Activated CD4-positive, alpha-beta T cell treated with anti-CD3 and anti-CD28 coated beads, Interleukin-2, amount 10 ng/mL, durations not matched to agents 24 days and 14 days (primary cell): ENCODE measurements at places on chromosomes 12 and 14.

DNA sequence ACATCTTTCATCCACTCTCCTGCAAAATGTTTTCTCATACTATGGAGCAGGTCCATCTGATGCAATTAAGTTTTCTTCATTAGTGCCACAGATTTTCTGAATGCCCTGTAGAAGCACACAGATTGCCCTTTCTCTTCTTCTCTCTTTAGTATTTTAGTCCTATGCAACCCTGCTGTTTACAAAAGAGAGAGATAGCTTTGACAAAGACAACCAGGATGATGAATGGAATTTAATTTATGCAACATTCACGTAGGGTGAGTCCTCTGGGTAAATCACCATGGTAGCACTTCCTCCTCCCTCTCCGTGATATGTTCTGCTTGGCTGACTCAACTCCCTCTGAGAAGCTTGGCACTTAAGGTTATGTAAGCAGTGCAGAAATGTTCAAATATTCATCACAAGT lies 400.9 kb upstream of the PDE3A start:
- no peak for DNase-seq

GRCh38 chr14:81555684-81556083 lies 22.0 kb upstream of the SEL1L start:
- DNase-seq: no peak

DNA sequence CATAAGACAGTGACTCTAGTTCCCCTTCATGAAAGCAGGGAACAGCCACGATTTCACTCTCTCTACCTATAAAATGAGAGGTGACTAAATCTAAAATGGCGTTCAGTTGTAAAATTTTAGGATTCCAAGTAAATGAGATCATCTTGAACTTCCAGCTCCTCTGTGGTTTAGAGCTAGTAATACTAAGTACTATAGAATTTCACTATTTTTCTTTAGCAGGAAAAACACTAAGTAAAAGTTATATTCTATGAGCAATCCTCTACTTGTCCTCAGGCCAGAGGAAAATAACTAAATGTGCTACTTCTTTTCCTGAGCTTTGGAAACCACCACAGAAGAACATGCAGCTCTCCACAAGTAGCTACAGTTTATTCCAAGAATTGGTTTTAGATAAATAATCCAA lies 55.6 kb downstream of the NIN start:
- no peak for DNase-seq

DNA sequence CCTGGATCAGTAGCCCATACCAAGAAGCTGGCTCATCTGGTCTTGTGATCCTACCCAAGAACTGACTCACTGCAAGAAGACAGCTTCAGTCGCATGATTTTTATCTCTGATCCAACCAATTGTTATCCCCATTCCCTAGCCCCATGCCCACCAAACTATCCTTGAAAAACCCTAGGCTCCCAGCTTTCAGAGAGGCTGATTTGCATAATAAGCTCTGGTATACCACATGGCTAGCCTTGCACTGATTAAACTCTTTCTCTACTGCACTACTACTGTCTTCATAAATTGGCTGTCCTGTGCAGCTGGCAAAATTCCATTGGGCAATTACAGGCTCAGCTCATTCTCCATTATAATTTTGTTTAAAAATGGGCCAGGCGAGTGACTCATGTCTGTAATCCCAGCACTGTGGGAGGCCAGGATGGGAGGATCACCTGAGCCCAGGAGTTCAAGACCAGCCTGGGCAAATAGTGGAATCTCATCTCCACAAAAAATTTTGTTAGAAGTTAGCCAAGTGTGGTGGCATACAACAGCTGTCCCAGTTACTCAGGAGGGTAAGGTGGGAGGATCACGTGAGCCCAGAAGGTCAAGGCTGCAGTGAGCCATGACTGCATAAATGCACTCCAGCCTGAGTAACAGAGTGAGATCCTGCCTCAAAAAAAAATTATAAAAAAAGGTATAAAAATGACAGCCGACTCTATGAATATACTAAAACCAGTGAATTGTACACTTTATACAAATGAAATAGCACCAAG lies 76.7 kb upstream of the EIF5 start:
- DNase-seq: no peak

DNA sequence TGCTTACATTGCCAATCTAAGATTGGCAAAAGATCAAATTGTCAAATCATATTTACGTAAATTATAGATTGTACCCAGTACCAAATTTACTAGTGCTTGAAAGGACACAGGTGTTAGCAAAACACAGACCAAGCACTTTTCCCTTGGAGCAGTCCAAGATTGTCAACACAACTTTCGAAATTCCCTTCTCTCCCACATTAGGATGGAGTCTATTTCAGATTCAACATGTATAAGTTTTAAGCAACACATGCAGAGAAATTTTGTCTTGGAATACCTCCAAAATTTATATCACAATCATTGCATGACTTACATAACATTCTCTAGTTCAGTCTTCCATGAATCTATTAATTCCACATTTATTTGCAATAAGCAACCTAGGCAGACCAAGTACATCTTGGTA lies 74.9 kb upstream of the SLCO1C1 start:
- DNase-seq: no peak
